ENCODE measurements at places on chromosomes 4 and X. TPM values are rescaled to one million over a fixed set of nuclear protein-coding genes. Genes with fewer than 3 reads are reported as not detected.

Gene ZAR1
- not detected for total RNA-seq

Gene CFP
- 0.67 TPM for total RNA-seq

Gene VCX3B
- 3.8 TPM for total RNA-seq

Gene PRSS12
- 0.07 TPM for total RNA-seq

Gene HDX
- total RNA-seq = 3.8 TPM

Gene PNMA6A
- total RNA-seq = not detected

Gene USP17L30
- not detected for total RNA-seq

Gene HERC5
- total RNA-seq = 0.95 TPM

Gene SASH3
- total RNA-seq = 0.03 TPM

Gene KLKB1
- not detected for total RNA-seq

Gene MRFAP1
- total RNA-seq = 126 TPM

Gene ITM2A
- 0.26 TPM for total RNA-seq

Gene USP26
- total RNA-seq = 20.9 TPM

Gene XPNPEP2
- total RNA-seq = not detected

Gene RHOXF1
- not detected for total RNA-seq

Gene LRCH2
- 3.1 TPM for total RNA-seq
